Hematopoietic multipotent progenitor cell treated with erythropoietin and hydrocortisone succinate and interleukin-3 and kit ligand, for 15 days (in vitro differentiated cells): ENCODE measurements at places on chromosomes 5 and 9.

DNA sequence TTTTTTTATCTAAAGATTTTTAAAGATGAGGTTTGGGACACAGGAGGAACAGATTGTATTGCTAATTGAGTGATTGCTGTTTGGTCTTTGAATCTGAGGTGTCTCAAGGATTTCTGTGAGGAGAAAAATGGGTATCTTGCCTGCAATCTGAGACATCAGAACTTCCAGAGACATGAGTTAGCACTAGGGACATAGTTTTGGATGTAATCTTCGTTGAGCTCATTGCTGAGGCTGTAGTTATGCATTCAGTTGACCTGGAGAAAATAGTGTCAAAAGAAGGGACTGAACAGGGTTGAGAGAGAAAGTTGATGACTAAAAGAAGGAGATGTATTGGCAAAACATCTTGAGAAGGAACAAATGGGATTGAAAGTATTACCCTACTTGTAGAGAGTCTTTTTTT is 24.6 kb downstream of the C9orf85 start:
- DNase-seq: no peak

DNA sequence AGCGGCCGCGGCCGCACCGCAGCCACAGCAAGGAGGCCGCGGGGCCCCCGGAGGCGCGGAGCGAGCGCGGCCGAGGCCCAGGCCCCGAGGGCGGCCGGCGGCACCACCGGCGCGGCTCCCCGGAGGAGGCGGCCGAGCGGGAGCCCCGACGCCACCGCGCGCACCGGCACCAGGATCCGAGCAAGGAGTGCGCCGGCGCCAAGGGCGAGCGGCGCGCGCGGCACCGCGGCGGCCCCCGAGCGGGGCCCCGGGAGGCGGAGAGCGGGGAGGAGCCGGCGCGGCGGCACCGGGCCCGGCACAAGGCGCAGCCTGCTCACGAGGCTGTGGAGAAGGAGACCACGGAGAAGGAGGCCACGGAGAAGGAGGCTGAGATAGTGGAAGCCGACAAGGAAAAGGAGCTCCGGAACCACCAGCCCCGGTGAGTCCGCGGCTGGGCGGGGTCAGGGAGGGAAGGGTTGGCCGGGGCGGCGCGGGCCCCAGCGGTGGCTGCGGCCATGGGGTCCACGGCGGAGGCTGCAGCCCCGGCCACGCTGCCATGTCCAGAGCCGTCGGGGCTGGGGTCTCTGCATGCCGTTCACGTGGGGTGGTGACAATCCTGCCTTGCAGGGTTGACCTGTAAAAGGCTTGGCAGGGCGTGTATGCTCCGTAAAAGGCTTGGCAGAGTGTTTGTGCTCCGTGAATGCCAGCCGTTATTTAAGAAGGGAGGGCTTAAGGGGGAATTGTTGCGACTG is 146.0 kb downstream of the CACNA1B start:
- no peak for DNase-seq

DNA sequence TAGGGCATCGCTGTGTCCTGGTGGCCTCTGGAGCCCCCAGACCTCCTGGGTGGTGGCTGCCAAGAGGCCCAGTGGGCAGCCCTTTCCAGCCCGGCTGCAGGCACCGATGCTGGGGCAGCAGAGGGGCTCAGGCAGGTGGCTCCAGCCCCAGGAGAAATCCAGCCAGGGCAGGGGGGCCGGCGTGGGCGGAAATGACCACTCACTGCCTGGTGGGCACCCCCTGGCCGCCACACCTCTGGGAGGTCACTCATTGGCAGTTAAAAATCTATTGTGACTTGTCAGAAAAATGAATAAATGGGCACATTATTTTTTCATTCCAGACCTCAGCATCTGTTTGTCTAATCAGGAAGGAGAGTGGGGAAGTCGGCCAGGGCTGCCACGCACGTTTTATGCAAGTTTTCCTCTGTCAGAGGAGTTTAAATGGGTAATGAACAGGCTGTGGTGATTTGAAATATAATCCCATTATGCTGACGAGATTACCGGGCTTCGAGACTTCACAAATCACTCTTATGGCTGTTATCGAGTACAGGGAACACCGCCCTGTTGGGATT is 171.9 kb downstream of the GAPVD1 start:
- no peak for DNase-seq

GRCh38 chr5:136133922-136134379 is 1.3 kb downstream of the SMAD5 start:
- DNase-seq: no peak

DNA sequence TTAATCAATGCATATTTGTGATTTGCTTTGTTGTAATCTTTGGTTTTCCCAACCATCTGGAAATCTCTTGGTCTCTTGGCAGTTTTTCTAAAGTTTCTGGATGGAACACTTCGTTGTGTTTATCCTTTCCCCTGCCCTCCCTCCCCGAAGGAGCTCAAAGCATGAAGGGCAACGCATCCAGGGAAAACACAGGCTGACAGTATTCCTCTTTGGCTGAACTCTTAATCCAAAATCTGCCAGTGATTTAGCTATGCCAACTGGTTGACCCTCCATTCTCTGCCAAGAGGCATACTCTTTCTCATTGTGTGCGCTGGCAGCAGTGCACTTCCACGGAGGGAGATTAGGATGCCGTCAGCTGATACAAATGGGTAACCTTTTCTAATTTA is 20.5 kb downstream of the ZBTB34 start:
- DNase-seq: no peak

DNA sequence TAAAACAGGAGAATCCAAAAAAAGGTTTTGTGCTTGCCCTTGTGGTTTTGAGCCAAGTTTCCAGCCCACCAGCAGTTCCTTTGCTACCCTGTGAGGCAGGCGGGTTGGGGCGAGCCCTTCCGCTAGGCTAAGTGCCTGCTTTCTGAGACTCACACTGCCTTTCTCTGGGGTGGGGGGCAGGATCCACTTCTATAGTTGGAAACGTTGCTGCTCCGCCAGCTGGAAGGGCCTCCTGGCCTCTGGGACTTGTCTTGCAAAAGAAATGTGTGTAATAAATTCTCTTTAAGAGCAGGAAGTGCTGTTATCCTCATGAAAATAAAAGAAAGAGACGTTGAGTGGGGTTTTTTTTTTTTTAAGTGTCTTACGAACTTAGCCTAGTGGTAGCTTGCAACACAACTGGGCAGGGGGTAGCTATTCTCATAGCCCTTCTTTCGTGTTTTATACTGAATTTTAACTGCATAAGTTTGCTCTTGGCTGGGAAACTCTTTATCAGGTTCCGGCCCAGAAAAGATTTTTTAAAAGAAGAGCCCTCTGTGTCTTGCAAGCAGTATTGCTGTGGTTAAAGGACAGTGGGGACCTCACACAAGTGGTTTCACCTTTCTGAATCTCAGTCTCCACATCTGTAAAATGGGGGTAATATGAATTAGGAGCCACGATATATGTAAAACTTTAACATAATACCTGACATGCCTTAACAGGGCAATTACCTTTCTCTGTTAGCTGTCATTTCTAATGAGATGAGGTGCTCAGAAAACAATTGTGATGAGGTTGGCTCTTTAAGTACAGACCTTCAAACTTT is 19.8 kb downstream of the JADE2 start:
- no peak for DNase-seq

- DNase-seq: no peak
These were observed 561.8 kb downstream of the BNC2 start for GRCh38 chr9:16308645-16309044.

- no peak for DNase-seq
These were observed 5.3 kb upstream of the TAF11L2 start for GRCh38 chr5:17492770-17493169.

DNA sequence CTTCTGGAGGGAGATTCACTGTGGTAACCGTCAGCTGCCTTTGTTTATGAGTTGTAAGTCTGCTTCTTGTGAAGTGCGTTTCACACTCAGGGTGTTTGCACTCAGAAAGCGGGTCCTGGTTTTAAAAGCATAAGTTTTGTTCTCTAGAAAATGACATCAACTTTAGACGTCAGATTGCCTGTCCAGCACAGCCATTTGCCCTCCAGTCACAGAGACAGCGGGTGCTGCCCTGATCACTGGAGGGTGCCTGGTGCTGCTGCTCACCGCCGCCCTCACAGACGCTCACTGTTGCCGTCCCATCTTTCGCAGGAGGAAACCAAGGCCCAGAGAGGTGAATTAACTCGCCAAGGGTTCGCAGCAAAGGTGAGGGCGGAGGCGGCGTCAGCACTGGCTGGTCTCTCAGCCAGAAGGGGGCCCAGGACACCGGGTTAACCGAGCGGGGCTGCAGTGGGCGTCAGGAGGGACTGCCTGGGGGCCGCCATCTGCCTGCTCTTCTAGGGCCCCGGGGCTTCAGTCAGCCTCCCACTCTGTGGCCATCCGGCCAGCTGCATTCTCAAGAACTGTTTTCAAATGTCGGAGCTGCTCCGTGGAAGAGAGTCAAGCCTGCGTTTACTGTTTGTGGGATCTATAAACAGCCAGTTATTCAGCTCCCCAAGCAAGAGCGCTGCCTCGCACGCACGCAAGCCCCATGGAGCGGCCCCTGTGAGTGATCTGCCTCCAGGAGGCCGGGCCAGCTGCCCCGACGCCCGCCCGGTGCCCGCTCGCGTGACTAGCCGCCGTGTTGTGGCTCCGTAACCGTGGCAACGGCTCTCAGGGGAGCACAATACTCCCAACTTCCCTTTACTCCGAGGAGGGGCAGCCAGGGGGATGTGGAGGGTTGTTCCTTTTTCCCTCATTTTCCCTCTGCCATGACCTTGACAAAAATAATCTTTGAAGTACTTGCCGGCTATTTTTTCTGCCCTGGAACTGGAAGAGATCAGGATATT is 43.4 kb upstream of the EXOC3 start:
- DNase-seq: no peak

GRCh38 chr5:168607946-168608345 is 28.8 kb upstream of the PANK3 start:
- DNase-seq: no peak

DNA sequence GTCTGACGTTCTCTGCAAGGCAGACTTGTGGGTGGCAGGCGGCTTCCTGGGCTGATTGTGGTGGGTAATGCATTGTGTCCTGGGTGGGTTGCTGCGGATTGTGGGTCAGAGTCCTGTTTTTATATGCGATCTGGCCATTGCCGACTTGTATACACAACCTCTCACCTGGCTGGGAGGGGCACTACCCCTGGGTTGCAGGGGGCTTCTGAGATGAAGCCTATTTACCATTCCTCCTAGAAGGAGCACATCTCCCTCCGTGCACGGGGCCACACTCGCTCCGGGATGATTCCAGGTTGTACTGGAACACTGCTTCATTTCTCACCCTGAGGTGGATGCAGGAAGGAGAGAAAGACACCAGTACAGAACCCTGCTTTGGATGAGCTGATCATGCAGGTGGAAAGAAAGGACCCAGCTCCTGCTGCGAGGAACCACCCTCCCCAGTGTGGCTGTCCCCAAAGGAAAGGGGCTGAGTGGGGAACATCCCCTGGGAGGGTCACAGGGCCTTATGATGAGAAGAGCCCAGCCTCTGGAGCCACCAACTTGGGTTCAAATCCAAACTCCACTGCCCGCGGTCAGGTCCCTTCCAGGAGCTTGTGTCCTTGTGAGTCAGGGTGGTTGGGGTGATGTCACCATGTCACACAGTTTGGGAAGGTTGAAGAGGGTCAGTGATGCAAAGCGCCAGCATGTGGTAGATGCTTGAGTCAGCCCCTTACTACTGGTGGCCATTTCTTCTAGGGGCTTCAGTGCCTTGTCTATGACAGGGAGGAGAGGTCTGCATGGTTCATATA is 151.8 kb upstream of the COL5A1 start:
- DNase-seq: no peak

DNA sequence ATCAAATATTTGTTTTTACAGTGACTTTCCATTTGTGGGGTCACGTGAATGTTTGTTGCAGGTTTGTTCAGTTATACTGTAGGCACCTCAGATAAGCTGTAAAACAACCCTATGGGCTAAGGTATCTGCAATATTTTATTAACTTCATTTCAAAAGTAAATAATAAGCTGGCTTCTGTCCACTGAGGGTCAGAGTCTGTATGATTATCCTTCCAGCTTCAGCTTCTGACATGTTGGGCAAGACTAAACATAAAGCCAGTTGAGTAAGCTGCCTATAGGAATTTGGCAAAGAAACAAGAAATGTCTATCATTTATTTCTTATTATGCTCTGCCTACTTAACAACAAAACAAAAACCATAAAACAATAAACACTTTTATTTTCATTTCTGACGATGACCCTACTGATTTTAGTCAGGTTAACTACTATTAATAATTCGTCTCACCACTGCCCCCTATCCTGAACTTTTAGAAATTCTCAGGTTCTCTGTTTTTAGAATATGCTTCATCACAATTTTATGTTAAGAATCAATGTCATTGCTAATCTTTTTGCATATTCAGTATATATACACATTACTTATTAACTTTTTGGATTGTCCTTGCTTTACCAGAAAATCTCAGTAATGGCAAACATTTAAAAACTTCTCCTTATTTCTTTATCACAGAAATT is 413.6 kb upstream of the ADAMTSL1 start:
- DNase-seq: no peak

GRCh38 chr9:132032238-132032950 is 47.3 kb downstream of the MED27 start:
- DNase-seq: no peak

GRCh38 chr9:75941577-75942311 is 51.3 kb downstream of the PCSK5 start:
- no peak for DNase-seq

DNA sequence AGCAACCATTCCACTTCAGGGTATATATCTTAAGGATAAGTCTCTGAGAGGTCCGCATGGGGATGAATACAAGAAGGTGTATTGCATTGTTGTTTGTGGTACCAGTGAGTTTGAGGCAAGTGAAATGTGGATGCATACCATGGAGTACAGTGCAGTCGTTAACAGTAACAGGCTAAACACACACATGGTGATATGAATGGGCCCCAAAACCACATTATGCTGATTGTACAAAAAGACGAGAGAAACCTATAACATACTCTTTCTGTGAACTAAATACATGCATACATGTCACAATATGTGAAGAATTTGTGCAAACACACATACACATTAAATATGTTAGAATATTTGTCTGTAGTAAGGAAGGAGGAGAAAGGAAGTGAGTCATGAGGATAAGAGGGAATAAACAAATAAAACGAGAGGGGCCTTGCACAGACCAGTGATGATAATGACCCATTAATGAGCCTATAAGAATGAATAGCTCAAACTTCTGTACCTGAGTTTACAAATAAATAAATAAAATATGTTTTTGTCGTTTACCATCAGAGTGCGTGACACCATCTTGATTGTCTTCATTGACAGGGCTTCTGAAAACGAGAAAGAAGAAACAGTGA is 66.5 kb upstream of the RICTOR start:
- DNase-seq: no peak

GRCh38 chr9:33011831-33012230 is 10.4 kb upstream of the APTX start:
- no peak for DNase-seq

DNA sequence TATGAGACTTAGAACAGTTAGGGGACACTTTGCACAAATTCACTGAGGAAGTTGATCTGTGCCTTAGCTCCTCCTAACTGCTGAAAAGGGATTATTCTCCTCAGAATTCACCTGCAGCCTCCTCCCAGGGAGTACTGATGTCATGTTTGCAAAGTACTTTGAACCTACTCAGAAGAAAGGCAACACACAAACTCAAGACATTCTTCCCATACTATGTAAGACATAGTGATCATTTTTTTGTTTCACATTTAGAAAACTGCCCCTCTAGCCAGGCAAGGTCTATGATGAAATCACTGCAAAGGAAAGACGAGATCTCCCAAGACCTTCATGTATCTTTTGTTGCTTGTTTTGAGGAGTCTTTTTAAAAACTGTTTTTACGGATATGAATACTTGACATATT is 10.6 kb upstream of the VLDLR start:
- DNase-seq: no peak
